ENCODE measurements at places on chromosomes 12 and 14.

- DNase-seq: no peak
These were observed 35.2 kb downstream of the EGLN3 start for GRCh38 chr14:33915682-33916081.

DNA sequence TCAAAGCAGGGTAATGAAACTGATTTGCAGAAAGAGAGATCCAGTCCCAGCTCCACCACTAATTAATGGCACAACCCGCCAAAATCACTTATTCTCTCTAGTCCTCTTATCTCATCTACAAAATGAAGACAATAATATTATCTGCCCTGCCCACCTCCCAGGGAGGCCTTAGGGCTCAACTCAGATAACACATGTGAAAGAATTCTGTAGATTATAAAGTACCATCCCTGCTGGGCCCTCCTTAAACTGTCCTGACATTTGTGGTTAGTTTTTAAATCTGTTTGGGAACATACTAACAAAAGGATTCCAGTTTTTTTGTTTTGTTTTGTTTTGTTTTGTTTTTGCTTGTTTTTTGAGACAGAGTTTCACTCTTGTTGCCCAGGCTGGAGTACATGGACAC is 7.3 kb downstream of the POMT2 start:
- no peak for DNase-seq

GRCh38 chr12:93989949-93990348 is 158.4 kb upstream of the PLXNC1 start:
- DNase-seq: no peak

DNA sequence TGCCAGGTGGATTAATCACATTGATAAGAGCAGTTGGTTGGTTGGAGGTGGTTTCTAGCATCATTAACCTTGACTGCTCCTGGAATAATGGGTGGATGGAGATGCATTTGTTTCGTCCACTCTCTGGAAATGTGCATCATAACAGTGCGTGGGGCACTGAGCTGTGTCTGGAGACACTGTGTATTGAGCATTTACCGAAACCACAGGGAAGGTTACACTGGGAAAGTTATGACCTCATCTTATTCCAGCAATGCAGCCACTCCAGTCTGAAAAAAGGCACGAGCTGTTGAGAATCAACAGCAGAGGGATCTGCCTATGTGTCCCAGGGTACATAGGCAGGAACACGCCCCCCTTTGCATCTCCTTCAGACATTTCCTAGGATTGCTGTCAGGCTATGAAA is 27.2 kb downstream of the RNFT2 start:
- DNase-seq: no peak

DNA sequence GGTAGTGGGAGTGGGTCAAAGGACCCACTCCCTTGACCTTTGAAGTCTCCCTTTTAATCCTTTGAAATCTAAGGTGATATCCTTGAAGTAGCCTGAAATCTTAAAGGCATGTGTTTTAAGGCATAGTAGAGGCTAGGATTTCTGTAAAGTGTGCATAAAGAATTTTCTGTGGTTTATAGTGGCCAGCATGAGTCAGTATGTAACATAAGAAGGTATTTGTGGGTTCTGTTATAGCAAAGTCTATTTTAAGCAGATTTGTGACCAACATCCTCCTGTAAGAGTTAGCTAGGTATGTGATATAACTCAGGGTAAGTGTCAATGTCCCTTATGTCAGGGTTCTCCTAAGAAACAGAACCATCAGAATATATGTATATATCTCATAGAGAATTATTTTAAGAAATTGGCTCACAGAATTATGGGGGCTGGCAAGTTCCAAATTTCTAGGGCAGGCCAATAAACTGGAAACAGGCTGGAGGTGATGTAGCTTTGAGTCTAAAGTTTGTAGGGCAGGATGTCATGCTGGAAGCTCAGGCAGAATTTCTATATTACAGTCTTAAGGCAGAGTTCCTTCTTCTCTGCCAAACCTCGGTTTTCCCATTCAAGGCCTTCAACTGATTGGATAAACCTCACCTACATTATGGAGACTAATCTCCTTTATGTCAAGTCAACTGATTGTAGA is 18.7 kb upstream of the EPYC start:
- DNase-seq: no peak

- DNase-seq: no peak
These were observed 228.8 kb upstream of the DDHD1 start for GRCh38 chr14:53381895-53382294.

GRCh38 chr14:97039717-97040363 is 242.7 kb downstream of the VRK1 start:
- no peak for DNase-seq

DNA sequence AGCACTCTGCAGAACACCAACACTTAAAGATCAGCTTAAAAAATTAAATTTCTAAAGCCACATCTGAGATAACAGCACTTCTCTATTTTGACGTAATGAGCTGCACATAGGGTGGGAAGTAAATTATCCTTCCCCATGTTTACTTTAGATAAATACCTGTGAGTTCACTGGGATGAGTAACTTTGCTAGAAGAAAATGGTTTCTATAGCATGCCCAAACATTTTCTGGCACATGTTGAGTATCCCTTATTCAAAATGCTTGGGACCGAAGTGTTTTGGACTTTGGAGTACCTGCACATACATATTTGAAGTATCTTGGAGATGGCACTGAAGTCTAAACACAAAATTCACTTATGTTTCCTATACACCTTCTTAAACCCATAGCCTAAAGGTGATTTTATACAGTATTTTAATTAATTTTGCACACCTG is 6.6 kb downstream of the SLC38A2 start:
- DNase-seq: no peak
